ENCODE measurements at places on chromosomes 4 and X.

GRCh38 chr4:188023682-188024081 lies 28.1 kb downstream of the ZFP42 start:
- DNase-seq: no peak

- DNase-seq: no peak
Observed at GRCh38 chrX:130253916-130254315, 14.8 kb downstream of the ZNF280C start.

DNA sequence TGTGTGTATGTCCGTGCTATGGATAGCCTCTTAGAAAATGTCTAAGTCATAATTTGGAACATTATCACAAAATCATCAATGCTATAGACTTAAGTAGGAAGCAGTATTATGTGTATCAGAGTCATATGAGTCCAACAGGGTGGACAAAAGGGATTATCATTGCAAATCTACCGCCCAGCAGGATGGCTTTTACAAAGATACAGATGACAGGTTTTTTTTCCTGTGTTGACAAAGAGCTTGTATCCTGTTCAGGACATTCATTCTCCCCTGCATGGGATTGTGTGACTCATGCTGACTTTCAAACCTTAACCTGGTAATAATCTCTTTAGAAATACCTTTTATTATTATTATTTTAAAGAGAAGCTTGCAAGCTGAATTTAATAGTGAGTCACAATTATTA lies 310.3 kb upstream of the GNPDA2 start:
- no peak for DNase-seq

DNA sequence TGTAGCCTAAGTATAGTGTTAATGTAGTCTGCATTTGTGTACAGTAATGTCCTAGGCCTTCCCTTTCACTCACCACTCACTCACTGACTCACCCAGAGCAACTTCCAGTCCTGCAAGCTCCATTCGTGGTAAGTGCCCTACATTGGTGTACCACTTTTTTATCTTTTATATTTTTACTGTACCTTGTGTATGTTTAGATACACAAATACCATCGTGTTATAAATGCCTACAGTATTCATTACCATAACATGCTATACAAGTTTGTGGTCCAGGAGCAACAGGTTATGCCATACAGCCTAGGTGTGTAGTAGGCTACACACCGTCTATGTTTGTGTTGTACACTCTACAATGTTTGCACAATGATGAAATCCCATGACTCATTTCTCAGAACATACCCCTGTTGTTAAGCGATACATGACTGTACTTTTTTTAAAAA lies 15.4 kb downstream of the TSPAN5 start:
- no peak for DNase-seq

GRCh38 chr4:127505203-127505602 lies 127.6 kb upstream of the INTU start:
- DNase-seq: no peak

- no peak for DNase-seq
Observed at GRCh38 chr4:140137671-140138070, 16.3 kb downstream of the MAML3 start.

DNA sequence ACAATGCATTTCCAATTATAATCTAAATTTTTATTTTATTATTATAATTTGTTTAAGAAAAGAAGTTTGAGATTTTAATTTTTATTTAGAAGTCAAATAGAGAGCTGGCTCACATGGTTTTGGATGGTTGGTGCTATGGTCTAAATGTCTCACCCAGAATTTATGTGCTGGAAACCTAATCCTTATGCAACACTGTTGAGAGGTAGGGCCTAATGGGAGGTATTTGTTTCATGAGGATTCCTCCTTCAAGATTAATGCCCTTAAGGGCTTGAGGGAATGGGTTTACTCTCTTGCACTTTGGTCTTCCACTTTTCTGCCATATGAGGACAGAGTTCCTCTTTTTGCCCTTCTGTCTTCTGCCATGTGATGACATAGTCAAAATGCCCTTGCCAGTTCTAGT lies 960.5 kb upstream of the IGFBP7 start:
- no peak for DNase-seq

DNA sequence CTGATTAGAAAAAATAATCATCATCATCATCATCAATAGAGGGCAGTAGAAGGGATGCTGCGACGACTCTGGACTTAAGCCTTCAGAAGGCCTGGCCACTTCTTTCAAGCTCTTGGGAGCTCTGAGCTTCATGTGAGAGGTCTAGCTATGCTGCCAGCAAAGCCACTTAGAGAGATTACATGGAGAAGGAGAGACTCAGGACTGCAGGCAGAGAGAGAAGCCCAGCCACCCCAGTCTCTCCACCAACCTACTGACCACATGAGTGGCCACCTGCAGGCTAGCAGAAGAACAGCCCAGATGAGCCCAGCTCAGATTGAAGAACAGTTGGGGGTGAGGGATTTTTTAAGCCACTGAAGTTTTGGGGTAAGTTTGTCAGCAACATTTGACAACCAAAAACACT lies 17.1 kb upstream of the TMEM150C start:
- DNase-seq: no peak

DNA sequence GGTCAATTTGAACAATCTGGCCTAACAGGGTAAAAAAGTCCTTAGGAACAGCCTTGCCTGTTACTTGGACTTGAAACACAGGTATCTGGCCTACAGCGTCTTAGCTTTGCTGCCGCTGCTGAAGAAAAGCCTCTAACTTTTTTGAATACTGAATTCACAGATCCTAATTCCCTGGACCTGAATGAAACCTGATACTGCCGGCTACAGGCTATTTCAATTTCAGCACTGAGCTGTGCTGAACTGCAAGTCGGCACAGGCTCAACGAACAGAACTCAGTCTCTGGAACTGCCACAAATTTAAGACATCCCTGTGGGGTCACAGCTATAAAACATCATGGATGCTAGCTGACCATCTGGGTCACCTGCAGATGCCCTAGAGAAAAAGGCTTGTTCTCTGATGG lies 7.2 kb downstream of the NR0B1 start:
- no peak for DNase-seq

DNA sequence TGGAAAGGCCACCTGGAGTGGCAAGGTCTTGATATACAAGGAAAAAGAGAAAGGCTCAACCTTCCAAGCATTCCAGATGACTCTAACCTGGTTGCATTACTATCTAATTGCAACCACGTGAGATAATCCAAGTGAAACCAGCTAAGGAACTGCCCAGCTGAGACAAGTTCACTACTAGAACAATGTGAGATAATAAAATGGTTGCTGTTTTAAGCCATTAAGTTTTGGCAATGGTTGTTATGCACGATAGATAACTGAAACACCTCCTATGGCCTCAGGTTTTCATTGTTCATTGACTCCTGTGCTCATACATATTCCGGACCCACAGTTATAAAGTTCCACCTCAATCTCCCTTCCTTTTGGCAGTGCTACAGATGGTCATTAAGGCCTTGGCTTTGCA lies 9.2 kb upstream of the CXorf66 start:
- DNase-seq: no peak

DNA sequence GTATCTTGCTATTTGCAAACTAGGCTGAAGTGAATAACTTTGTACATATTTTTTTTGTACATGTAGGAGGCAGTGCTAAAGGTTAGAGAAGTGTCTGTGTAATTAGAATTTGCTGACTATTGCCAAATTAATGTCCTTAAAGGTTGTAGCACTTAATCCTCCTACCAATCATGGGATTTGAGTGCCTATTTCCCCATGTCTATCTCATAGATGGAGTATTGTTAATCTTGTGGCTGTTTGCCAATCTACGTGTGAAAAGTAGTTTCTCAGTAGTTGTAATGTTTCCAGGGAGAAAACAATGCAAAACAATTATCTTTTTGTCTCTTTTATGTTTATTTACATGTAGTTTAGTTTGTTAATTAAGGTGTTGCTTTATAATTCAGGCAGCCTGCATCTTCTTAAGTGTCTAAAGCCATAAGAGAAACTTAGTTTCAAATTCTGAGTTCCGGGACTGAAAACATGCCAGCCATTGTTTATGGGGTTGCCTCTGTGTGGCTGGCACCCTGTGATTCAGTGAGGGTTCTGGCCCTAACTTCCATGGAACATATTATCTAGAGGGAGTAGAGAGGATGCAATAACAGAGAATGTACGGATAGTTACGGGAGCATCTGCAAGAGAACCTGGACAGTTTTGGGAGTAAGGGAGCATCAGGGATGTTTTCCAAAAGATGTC lies 142.4 kb downstream of the KLHL8 start:
- no peak for DNase-seq

- no peak for DNase-seq
Observed at GRCh38 chr4:156832886-156833285, 138.7 kb downstream of the PDGFC start.

DNA sequence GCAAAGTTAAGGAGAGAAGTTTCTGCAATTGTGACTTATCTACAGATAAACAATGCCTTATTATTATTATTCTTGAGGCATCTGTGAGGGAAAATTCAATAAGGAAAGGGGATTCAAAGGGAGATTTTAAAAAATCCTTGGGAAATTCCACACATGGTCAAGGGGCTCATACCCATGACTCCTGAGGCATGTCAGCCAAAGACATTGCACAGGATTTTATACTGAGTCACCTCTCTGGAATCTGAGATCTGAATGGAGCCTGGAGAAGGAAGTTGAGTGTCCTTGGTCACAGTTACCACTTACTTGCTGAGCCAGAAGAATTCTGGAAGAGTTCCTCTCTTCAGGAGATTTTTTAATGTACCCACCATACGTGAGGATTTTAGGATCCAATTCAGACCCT lies 14.4 kb upstream of the CXCL8 start:
- no peak for DNase-seq

DNA sequence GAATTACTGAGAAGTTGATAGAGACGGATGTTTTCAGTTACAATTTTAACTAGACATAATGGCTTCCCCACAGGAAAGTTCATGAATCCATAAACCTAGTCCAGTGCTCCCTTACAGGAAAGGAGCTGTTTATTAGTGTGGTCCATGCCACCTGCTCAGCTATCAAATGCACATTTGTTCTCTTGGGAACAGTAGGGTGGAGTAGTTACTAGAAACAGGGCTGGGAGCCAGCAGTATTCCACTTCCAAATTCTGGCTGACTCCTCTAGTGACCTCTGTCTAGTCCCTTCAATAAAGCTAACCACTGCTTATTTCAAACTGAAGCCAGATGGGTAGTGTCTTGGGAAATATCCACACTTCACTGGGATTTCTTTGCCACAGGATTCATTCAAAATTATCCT lies 88.4 kb upstream of the TLL1 start:
- no peak for DNase-seq

DNA sequence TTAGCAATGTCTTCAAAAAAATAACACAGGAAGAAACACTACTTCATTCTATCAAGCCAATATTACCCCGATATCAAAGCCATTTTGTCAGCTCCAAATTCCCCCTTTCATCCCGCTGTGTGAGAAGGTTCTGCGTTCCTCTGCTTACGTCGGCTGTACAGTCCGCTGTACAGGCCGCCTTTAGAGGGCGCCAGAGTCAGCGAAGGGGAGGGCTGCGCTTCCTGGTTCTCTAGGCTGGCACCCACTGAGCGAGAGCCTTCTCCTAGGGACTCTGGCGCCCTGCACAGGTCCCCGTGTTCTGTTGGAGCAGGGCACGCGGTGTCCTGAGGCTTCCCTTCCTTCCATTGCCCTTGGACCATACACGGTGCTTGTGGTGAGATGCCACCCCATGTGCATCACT lies 25.3 kb upstream of the CT45A1 start:
- DNase-seq: peak; percentile 9

- no peak for DNase-seq
Observed at GRCh38 chrX:15930585-15930984, 76.0 kb upstream of the AP1S2 start.

GRCh38 chr4:136737066-136737465 lies 795.2 kb downstream of the PCDH18 start:
- no peak for DNase-seq

DNA sequence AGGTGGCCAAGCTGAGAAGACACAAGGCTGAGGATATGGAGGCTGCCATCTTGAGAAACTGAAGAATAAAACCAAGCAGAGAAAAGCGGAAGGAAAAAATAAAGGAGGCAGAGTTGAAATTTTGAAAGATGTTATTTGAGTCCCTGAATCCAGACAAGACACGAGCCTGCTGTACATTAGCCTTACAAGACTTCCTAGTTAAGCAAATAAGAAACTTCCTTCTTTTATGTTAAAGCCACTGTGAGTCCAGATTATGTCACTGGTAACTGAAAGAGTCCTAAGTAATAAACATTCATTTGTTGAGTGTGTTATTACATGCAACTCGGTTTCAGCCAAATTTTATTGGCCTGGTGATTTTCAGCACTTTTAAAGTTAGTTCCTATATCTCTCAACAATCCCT lies 30.4 kb downstream of the DRD5 start:
- no peak for DNase-seq
